Lower leg skin (tissue), 4 donors: ENCODE measurements at places on chromosomes 3 and 15. TPM values are rescaled to one million over a fixed set of nuclear protein-coding genes. Genes with fewer than 3 reads are reported as not detected.

The CLDN16 gene
- total RNA-seq: 1.1 TPM

The GHSR gene
- not detected for total RNA-seq

The MNS1 gene
- not detected for total RNA-seq

The SPINK8 gene
- total RNA-seq: not detected

The PLA2G4F gene
- 117 TPM for total RNA-seq

The SPSB4 gene
- total RNA-seq: 0.10 TPM

The SI gene
- not detected for total RNA-seq

The KCNMB2 gene
- total RNA-seq: not detected

The IQCF5 gene
- not detected for total RNA-seq

The B4GALT4 gene
- 38.7 TPM for total RNA-seq

The RTP4 gene
- not detected for total RNA-seq

The LDHAL6B gene
- not detected for total RNA-seq

The DUOX1 gene
- 91.2 TPM for total RNA-seq

The CLDN1 gene
- total RNA-seq: 452 TPM

The ALPK3 gene
- total RNA-seq: 0.49 TPM

The ACKR2 gene
- total RNA-seq: 6.3 TPM

The ZPLD1 gene
- total RNA-seq: not detected

The ROBO1 gene
- 26.3 TPM for total RNA-seq

The FGD5 gene
- 3.8 TPM for total RNA-seq

The ARGFX gene
- total RNA-seq: not detected

The LRRIQ4 gene
- not detected for total RNA-seq

The NAALADL2 gene
- total RNA-seq: 8.1 TPM

The ONECUT1 gene
- not detected for total RNA-seq

The DLL4 gene
- 5.9 TPM for total RNA-seq

The CADM2 gene
- total RNA-seq: 0.13 TPM

The CLEC3B gene
- 15.0 TPM for total RNA-seq

The DNAJB11 gene
- 24.7 TPM for total RNA-seq

The FSIP1 gene
- total RNA-seq: not detected

The FRMD5 gene
- total RNA-seq: 0.19 TPM

The GPR62 gene
- not detected for total RNA-seq

The NR1I2 gene
- not detected for total RNA-seq

The RLBP1 gene
- not detected for total RNA-seq

The CHRNA5 gene
- 0.78 TPM for total RNA-seq

The SYNPR gene
- total RNA-seq: not detected

The CTXN2 gene
- total RNA-seq: not detected

The PLSCR5 gene
- not detected for total RNA-seq

The STRA6 gene
- not detected for total RNA-seq

The CACNA2D2 gene
- 2.0 TPM for total RNA-seq

The HHATL gene
- total RNA-seq: 6.1 TPM

The C3orf80 gene
- 1.7 TPM for total RNA-seq

The NLGN1 gene
- total RNA-seq: 2.2 TPM

The GRAMD2A gene
- total RNA-seq: 4.6 TPM

The CHRFAM7A gene
- total RNA-seq: 0.11 TPM

The LRRC34 gene
- total RNA-seq: not detected

The ANKRD63 gene
- total RNA-seq: not detected
